Activated CD4-positive, alpha-beta T cell treated with anti-CD3 and anti-CD28 coated beads, Interleukin-2, amount 10 ng/mL, durations not matched to agents 7 days and 5 days (primary cell): ENCODE measurements at places on chromosomes 7 and 10.

- DNase-seq, result no peak
Measured at GRCh38 chr7:19362099-19362498, 216.9 kb upstream of the FERD3L start.

DNA sequence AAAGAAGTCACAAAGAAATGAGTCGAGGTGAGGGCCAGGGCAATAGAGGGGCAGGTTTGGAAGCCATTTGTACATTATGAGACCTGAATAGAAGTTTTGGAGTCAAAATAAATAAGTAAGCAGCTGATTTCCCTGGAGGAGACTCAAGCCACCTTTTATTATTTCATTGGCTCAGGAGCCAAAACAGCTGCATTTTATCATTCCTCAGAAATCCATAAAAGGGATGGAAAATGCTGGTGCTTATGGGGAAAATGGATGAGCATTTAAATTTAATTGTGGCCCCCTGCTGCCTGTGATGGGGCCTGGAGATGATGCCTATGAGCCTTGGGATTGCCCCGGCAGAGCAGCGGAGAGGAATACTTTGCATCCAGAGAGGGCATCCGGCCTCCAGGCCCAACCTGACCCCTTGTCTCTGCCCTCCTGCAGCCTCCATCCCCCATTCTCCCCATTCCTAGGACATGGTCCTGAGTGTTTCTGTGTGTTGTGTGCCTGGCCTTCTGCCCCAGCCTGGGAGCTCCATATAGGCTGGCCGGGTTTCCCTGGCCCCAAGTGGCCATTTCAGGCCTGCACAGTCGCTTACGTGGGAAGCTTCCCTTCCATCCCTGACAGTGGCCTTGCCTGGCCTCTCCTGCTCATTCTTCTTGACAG is 296.8 kb upstream of the ZMIZ1 start:
- DNase-seq, result no peak

DNA sequence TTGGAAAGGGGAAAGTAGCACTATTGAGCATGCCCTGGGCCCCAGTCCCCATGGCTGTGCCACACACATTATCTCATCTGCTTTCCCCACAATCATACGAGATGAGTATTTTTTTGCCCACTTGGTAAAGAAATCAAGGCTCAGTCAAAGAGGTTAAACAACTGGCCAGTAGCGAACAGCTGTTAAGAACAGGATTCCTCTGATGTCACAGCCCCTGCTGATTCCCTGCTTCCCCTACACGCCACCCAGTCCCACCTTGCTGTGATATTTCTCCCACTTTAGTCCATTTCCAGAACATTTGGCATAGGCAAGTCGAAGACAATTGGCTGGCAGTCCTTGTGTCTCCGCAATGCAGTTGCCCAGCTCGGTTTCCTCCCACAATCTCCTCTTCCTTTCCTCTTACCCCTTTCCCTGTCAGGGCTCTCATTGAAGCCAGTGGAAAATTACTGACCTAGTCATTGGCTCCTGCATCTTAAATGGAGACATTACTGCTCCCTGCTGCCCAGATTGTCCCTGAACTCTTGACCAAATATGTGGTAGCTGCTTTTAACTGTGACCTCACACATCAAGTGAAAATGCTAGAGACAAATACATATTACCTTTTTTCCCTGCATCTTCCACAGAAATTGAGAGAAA is 56.5 kb upstream of the EEPD1 start:
- DNase-seq, result no peak

GRCh38 chr7:157458254-157458633 is 121.4 kb downstream of the DNAJB6 start:
- DNase-seq, result no peak

DNA sequence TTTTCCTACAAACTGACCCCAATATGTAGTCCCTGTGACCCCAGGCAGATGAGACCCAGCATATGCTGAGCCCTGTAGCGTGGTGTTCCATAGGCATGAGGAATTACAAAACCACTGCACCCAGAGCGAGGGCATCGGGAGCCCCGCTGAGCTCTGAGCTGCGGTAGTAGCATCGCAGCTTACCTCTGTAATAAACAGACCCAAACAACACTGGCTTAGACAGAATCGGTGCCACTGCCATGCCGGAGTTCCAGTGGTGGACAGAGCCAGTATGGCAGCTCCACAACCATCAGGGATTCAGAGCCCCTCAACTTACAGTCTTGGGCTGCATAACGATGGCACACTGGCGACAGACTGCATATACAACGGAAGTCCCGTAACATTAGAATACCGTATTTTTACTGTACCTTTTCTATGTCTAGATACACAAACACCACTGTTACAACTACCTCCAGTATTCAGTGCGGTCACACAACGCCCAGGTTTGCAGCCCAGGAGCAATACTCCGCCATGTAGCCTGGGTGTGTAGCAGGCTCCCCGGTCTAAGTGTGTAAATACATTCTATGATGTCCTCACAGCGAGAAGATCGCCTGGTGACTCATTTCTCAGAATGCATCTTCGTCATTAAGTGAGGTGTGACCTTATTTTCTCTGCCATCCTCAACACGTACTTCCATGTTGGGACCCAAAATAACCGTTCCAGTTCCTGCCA is 68.8 kb downstream of the PROSER2 start:
- DNase-seq, result no peak

DNA sequence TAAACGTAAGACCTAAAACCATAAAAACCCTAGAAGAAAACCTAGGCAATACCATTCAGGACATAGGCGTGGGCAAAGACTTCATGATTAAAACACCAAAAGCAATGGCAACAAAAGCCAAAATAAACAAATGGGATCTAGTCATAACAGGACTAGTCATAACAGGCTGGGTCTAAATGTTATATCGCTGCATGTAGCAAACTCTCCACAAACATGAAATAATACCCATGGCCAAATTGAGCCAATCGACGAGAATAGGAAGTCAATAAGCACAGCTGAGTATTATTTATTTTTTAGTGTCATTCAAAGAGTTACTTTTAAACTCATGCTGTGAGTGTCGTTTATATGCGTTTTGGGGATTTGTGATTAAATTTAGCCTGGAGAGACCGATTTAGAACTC is 225.1 kb downstream of the TFEC start:
- DNase-seq, result no peak

DNA sequence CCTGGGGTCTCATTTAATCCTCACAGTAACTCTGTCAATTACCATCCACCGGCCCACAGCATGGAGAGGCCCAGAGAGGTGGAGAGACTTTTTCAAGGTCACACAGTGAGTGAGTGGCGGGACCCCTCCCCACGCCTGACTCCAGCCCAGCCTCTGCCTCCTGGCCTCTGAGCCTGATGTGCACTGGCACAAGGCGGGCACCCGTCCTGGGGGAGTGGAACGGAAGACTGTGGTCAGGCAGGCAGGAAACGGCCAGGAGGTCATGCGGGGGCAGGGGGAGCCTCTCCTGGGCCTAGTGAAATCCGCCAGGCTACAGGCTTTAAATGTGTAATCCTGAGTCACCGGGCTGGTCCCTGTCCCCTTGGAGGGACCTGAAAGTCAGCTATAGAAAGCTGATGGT is 32.2 kb downstream of the ZCCHC24 start:
- DNase-seq, result no peak

DNA sequence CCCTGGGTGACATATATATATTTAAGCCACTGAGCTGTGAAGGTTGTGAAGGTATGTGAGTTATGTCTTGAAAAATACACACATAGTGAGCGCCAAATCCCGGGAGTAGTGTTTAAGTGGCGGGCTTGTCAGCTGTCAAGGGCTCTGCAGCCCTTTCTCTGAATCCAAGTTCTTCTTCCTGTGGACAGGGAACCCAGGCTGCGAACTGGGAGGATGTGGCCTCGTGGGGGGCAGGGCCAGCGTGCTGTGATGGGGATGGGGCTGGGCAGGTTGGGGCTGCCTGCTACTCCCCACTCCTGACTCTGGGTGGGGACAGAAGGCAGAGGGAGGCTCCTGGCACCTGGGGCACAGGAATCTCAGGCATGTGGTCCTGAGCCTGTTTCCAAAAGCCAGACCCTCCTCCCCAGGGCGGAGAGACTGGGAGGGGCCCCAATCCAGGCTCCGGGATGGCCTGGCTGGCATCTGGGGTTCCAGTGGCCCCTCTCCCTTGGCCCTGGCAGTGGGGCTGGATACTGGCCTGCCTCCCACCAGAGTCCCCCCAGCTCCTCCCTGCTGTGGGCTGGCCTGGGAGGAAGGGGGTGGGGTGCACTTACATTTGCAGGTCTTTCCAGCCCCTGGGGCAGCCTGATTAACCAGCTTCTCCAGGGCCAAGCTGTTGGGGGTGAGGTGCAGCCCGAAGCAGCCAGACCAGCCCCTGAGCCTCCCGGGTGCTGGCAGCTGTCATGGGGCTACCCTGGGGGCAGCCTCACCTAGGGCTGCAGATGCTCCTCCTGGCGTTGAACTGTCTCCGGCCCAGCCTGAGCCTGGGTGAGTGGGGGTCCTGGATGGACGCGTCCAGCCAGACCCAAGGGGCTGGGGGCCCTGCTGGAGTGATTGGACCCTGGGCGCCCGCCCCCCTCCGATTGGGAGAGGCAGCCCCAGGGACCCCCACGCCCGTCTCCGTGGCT is at the start of gene UPK3B:
TSS of gene UPK3B (plus strand) at position 622 of the 947 bp plus-strand sequence. CDS start at position 723, 101 bp downstream.
- DNase-seq, result no peak

DNA sequence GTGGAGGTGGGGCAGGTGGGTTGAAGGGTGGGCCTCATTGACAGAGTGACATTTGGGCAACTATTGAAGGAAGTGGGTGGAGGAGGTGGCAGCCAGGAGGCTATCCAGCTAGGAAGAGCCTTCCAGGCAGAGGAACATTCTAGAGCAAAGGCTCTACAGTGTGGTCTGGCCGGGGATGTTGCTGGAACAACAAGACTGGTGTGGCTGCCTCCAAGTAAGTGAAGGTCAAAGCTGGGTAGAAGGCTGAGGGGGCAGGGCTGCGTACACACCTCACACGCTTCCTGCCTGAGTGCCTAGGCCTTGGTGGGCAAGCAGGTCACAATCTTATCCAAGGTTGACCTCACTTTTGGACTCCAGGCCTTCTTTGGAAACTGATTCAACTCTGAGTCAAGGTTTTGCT is 6.6 kb downstream of the CPA1 start:
- no peak for DNase-seq

GRCh38 chr10:114179148-114179547 is at the start of gene TDRD1:
Gene TDRD1 (plus strand): TSS chr10:114179353. CDS start chr10:114187832, 8,479 bp downstream.
- no peak for DNase-seq

DNA sequence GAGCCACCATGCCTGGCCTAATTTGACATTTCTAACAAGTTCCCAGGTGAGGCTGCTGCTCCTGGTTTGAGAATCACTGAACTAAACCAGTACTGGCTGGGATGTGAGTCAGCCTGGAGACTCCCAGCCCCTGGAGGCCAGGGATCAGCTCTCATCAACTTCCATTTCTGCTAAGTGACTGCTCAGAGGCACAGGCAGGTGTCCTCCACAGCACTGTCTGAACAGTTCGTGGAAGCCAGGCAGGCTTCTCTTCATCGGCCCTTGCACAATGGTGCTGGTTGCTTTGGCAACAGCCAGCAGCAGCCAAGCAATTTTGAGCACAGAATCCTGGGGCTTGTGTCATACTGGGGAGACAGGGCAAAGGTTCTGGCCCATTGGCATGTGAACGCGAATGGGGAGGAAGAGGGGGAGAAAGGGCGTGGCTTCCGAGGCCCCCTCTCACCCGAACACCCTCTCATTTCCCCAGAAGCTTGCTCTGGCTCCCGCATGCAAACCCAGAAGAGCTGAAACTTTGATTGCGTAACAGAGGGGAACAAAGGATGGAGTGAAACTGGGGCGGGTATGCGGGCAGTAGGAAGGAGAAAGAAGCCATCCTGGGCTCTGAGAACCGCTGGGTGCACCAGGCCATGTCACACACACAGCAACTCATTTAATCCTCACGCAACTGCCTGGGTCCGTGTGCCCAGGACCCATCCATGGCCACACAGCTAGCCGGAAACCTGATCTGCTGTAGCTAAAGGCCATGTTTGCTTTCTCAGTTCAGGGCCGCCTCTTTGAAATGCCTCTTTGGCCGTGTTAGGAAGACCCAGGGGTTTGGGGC is 9.0 kb upstream of the POR start:
- no peak for DNase-seq

DNA sequence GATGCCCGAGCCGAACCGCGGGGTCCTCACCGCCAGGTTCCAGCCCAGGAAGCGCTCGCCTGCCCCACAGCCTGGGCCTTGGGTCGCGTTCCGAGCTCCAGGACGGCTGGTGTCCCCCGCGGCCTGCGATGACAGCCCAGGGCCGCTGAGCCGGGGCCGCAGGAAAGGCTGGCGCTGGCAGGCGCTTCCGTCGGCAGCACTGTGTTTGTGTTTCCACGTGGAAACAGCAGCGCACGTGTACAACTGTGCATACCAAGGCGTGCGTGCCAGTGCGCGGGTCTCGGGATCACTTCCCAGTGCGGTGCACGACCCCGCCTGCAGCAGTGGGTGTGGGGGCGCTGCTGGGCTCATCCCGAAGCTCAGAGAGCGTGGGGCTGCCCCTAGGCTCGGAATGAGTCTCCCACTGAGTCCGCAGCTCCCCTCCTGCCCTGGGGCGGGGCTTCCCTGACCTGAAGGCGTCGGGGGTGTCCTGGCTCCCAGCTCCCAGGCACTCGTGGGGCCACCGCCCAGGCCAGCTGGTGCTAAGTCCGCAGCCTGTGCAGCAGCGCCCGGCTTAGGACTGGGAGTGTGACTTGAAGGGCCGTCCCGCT is 17.2 kb downstream of the AP5Z1 start:
- no peak for DNase-seq

- no peak for DNase-seq
Measured at GRCh38 chr7:89728481-89728880, 425.8 kb upstream of the STEAP1 start.

DNA sequence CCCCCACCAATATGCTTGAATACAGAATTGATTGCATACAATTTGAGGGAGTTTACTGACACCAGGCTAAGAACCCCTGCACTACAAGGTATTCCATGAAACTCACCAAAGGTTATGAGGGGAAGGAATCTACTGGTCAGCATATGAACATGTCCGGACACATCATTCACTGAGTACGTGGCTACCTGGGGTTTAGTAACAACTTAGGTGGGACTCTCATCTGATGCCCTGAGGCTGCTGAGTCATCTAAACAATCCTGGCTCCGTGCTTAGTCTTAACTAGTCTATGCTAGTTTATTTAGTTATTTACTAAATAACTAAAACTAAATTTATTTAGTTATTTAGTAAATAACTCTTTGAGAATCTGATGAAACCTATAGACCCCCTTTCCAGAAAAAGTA is 11.3 kb downstream of the PI4K2A start:
- no peak for DNase-seq

GRCh38 chr10:69844698-69845097 is 43.0 kb downstream of the COL13A1 start:
- no peak for DNase-seq

DNA sequence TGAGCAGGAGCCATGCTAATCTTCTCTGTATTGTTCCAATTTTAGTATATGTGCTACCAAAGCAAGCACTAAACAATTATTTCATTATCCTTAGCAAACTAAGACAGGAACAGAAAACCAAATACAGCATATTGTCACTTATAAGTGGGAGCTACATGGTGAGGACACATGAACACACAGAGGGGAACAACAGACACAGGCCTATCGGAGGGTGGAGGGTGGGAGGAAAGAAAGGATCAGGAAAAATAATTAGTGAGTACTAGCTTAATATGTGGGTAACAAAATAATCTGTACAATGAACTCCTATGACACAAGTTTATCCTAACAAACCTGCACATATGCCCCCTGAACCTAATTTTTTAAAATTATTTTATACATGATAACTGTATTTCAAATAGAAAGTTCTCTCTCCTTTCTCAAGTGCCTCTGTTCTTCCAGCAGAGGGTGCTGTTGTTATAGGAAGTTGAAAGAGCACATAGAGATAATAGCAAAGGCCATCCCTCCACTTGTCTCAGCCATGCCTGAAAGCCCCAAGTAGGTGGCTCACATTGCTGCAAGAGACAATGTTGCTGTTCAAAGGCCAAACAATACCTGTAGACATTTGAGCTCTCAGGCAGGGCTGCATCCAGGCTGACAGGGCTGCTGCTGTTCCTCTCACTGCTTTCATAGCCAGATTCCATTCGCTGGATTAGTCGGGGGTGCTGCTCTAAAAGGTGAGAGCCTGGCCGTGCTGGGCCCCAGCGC is 33.4 kb upstream of the PPP3CB start:
- peak; percentile 80 for DNase-seq
